ENCODE measurements at places on chromosomes 2 and 18.

DNA sequence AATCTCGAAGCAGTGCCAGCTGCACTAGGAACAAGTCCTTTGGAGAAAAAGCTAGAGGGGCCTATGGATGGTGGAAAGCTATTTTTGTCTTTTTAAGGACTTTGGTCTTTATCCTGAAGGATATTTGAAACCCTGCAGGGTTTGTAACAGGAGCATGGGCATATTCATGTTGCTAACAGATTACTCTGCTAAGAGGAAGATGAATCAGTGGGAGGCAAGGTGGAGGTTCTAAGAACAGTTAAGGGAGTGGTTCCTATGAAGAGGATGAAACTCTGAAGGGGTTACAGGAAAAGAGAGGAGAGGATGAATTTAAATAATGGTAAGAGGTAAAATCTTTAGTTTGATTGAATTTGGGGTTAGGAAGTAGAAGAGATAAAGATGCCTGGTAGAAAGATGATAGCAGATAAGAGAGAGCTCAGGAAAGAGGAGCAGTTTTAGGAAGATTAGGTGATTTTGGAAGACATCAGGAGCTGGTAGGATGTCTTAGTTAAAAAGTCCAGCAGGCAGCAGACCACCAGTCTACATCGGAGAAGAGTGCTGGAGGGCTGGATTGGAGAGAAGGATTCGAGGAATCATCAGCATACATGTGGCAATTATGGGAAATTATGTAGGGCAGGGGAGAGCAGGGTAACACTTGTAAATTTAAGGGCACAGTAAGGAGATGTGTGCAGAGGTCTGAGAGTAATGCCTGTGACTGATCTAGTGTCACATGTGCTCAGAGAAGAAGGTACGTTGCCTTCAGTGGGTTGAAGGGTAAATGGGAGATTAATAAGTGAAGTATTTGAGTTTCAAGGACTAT lies 39.3 kb upstream of the C1GALT1C1L start:
- no peak for DNase-seq

DNA sequence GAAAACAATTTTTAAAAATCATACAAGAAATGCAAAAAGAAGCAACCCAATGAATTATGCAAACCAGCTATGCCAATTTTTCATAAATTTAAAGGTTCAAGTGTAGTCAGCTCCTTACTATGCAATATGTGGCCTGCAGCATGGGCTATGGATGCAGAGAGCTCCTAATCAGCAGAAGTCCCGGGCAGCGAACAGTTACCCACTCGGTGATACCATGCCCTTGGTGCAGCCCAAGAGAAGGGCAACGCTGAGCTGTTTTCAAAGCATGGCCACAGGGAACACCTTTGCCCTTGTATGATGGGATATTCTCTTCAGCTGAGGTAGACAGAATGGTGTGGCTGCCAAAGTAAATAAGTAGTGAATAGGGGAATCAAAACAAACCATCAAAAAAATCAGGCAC lies 17.3 kb upstream of the ARL5A start:
- DNase-seq, result no peak

- no peak for DNase-seq
These were observed 53.3 kb downstream of the IL1R2 start for GRCh38 chr2:102044967-102045489.

DNA sequence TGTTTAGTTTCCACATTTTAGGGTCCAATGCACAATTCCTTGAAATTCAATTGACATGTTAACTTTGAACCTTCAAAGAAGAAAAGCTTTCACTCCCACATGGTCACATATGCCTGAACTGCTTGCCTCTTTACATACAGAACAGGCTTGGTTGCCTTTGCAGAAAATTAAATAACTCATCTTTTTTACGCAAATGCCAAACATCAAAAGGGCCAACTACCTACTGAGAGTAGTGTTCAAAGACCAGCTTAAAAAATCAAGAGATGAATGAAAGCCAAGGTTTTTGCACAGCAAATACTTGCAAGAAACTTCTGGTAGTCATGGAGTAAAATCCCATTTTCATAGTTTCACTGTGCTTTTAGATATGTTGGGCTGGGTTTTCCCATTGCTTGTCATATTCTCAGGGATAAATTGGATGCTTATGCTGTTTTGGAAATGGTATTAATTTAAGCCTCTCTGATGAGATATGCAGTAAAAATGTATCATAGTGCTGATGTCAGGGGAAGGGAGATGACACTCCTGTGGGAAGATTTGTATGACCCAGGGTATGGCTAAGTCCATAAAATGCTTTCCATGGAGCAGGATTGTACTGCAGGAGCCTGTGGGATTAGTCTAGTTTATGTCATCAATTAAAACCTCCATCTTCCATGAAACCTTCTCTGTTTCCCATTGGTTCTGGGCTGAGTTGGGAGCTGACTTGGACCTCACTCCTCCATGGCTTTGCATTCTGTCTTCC lies 60.6 kb upstream of the DARS1 start:
- no peak for DNase-seq

DNA sequence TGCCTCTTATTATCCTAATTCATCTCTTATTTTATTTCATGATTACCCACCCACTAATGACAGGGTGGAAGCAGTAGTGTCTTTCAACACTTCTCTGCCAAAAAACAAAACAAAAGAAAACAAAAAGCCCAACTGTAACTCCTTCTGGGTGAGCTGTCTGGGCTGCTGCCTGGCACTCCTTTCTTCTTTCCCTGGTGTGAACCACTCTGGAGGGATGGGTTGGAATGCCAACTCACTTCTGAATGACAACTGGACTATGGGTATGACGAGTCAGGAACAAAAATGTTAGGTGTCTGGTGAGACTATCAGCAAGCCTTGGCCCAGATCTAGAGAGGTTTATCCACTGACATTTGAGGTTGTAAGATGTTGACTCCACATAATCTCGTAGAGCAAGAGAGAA lies 88.3 kb upstream of the ITGB6 start:
- DNase-seq, result no peak

GRCh38 chr2:147792966-147793617 lies 51.7 kb upstream of the ACVR2A start:
- DNase-seq, result no peak

DNA sequence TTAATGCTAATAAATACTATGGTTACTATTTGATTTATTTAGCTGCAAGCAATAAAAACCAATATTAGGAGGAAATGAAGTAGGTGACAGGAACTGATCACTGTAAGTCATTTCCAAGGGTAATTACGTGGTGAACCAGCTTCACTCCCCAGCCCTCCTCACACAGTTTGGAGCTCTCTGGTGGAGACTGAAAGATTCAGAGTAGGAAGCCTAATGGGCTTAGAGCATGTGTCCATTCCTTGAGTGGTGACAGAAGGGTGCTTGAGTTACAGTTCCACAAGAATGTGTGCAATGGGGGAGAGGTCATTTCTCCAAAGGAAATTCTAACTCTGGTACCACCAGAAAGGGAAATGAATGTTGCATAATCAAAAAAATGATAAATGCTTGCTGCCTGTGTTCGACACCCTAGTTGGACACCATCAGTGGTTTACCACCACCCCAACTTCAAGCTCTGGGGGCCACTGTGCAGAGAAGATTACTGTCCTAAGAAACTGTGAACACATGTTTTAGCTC lies 285.1 kb upstream of the MMADHC start:
- no peak for DNase-seq

DNA sequence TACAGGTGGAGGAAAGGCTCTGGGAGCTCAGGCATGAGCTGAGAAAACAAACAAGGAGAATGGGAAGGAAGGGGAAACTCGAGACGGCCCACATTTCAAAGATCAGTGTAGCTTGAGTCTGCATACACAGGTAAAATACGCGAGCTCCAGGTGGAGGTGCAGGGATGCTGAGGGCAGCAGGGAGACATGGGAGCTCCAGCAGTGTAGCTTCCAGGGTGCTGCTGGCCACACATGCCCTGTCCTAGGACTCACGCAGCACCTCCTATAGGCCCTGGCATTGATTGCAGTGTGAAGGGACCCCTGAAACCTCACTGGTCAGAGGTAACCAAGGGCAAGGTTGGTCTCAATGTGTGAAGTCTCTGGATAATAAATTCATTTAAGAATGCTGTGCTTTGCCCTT lies 362.8 kb upstream of the HS6ST1 start:
- peak; percentile 29 for DNase-seq

GRCh38 chr2:207167099-207167923 lies 1.6 kb upstream of the KLF7 start:
- DNase-seq, result no peak

DNA sequence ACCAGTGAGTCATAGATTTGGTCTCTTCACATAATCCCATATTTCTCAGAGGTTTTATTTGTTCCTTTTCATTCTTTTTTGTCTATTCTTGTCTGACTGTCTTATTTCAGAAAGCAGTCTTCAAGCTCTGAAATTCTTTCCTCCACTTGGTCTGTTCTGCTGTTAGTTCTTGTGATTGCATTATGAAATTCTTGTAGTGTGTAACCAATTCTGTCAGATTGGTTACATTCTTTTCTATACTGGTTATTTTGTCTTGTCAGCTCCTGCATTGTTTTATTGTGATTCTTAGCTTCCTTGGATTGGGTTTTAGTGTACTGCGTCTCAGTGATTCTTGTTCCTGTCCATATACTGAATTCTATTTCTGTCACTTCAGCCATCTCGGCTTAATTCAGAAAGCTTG lies 18.6 kb downstream of the EHBP1 start:
- no peak for DNase-seq

GRCh38 chr2:3742743-3743508 lies 39.6 kb downstream of the DCDC2C start:
- no peak for DNase-seq

GRCh38 chr2:67499989-67500388 lies 102.9 kb downstream of the ETAA1 start:
- no peak for DNase-seq

- no peak for DNase-seq
These were observed 112.3 kb downstream of the MEP1B start for GRCh38 chr18:32301976-32302743.

GRCh38 chr2:167732326-167732725 lies 515.1 kb downstream of the STK39 start:
- DNase-seq, result no peak

DNA sequence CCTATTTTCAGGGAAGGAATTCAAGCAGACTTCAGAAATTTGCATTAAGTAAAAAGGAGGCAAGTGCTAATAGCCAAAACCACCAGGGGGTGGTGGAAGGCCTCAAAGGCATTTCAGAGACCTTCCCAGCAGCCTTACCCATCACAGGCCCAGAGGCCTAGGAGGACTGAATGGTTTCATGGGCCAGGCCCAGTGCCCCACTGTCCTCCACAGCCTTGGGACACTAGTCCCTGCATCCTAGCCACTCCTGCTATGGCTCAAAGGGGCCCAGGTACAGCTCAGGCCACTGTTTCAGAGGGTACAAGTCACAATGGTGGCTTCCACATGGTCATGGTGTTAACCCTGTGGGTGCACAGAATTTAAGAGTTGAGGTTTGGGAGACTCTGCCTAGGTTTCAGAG lies 58.6 kb upstream of the CHAC2 start:
- no peak for DNase-seq

- no peak for DNase-seq
These were observed 115.5 kb upstream of the KLHL14 start for GRCh38 chr18:32888306-32888705.

- no peak for DNase-seq
These were observed 2.4 kb upstream of the MAPRE3 start for GRCh38 chr2:26968001-26968400.

- no peak for DNase-seq
These were observed 563.1 kb upstream of the PIK3C3 start for GRCh38 chr18:41391616-41392595.

DNA sequence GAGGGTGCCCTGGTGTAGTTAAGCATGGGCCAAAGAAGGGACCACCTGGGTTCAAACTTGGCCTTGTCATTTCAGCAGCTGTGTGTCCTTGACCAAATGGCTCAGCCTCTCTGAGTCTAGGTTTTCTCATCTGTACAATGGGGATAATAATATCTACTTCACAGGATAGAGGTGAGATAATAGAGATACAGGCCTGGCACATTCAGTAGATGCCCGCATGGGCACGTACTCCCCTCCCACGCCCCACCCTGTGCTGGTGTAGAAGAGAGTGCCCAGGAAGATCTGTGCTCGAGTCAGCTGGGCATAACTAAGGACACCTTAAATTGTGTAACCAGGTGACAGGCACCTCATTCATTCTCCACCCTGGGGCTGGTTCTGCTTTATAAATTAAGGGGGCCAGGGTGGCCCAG lies 8.4 kb upstream of the TMEM185B start:
- DNase-seq, result no peak

All from lower leg skin (tissue), 4 donors.